ENCODE measurements at places on chromosomes 7 and 10.

- DNase-seq, result no peak
Observed at GRCh38 chr10:124663228-124663627, 81.0 kb downstream of the FAM53B start.

GRCh38 chr10:130200179-130201042 lies 64.2 kb downstream of the GLRX3 start:
- no peak for DNase-seq

DNA sequence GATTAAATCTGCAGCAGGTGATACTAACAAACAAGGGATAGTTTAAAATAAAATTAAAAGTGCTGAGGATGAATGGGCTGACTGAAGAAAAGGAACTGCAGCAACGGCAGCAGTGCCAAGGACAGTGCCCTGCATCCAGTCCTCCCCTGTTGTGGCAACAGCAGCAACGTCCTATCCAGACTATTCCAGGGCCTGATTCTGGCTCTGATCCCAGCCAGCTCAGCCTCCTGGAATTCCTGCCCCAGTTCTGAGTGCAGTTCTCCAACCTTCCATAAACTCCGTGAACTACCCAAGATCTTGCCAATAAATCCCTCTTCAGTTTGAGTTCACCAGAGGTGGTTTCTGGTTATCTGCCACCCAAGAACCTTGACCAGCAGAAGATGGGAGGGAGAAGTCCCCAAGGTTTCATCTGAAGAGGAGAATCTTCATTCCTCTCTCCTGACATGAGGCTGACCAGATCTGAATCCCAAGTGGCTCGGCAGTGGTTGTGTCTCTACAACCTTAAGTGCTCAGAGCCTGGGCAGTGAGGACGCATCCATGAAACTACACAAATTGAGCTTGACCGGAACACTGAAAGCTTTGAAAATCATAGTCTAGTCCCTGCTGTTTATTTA lies 115.8 kb downstream of the SORBS1 start:
- peak; percentile 77 for DNase-seq

GRCh38 chr10:132488231-132488821 lies 49.3 kb upstream of the INPP5A start:
- DNase-seq, result peak; percentile 42

- no peak for DNase-seq
Observed at GRCh38 chr10:120643351-120643750, 186.3 kb downstream of the PLPP4 start.

DNA sequence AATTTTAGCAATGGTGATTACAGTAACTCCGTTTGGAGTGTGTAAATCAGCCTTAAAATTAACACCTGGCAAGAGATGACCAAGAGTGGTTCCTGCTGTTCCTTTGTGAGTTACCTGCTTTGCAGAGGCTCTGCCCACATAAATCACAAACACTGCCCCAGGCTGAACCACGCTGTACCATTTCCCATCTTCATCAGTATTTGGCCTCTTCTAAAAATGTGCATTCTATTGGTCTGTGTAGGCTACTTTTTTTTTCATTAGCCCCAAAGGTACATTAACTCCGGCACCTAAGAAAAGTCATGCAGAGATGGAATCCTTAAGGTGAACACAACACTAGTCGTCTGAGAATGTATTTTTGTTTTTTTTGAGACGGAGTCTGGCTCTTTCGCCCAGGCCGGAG lies 96.1 kb downstream of the PROSER2 start:
- no peak for DNase-seq

GRCh38 chr10:77287647-77288120 lies 349.9 kb downstream of the KCNMA1 start:
- DNase-seq, result no peak

DNA sequence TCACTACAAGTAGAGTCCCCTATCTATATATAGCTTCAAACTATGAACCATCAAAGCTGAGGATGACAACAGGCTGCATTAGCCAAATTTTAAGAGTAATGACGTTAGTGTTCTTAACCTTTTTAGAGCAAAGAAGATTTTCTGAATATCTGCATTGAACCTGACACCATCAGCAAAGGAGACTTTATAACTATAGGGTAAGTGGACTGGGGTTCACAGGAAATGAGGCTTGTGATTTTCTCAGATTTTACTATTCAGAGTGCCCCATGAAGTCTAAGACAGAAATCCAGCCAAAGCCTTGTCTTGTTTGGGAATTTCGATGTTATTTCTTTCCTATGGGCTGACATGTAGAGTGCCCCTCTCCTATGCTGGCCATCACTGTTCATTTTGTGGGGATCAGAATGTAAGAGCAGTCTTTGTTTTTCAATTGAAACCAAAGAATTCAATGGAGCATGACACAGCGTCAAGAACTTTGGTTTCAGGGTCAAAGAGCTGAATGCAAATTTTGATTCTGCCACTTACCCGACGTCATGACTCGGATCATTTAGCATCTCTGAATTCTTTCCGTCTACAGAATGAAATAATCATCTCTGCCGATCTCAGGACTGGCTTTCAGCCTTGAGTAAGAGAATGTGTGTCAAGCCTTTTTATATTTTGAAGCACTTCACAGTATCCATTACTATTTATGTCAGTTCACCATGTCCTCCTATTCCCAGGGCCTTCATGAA lies 52.7 kb downstream of the DENND11 start:
- DNase-seq, result no peak

DNA sequence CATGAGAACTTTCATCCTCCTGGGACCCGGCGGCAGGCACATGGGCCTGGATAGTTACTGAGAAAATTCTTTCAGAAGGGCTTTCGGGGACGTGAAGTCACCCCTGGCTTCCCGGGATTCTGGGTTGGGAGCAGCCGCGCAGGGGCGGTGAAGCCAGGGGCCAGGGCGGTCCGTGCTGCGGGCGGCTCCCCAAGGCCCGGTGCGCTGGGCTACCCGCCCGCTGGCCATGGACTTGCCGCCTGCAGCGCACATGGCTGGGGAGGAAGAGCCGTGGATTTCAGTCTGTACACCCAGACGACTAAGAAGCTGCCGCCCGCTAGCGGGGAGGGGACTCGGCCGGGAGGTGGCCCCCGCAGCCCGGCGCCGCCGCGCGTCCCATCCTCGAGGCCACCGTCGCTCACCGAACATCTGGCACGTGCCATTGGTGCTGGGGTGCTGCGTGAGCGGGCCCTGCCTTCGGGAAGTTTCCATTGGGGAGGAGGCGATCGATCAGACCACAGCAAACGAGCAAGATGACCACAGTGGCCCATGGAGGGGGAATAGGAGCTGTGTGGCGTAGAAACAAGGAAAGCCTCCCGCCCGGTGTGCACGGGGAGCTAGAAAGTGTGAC lies 64.5 kb downstream of the TMEM209 start:
- DNase-seq, result no peak

DNA sequence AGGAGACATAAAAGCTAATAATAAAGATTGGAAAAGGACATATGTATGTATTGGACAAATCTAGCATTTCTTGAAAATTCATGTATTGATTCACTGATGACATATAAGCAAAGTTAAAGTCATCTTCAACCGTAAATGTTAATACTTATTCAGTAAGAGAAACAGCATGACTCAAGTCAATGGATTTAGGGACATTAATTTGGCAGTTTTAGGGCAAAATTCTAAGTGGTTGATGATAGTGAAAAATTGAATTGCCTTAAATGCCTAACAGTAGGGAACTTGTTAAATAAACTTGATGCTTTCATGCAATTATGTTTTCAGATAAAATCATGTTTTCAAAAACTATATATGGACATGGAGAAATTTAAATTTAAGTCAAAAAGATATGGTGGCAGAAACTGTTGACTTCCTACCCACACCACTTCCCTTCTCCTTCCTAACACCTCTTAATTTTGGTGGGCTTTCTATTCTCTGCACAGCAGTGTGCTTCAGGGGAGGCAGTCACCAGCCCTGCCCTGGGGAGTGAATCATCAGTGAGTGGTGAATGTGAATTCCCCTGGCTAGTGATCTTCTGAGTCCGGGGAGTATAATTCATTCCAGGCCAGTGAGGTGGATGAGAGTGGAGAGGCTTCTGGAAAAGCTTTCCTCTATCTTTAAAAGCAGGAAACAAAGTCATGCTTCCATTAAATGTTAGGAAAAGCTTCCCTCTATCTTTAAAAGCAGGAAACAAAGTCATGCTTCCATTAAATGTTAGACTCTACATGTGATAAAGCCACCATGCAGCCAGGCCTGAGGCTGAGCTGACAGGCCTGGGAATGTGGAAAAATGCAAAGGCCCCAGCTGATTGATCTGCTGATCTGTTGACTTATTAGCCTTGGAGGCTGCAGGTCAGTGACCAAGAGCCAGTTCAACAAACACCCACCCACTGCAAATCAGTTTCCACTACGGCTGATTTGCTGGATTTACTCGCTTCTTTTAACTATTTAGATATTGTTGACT lies 25.2 kb upstream of the ITGB1 start:
- DNase-seq, result no peak

GRCh38 chr10:121788115-121788514 lies 139.7 kb downstream of the ATE1 start:
- no peak for DNase-seq

GRCh38 chr10:50936335-50936734 lies 50.9 kb upstream of the A1CF start:
- no peak for DNase-seq

- no peak for DNase-seq
Observed at GRCh38 chr7:72411419-72411818, 719 bp downstream of the CALN1 start.

DNA sequence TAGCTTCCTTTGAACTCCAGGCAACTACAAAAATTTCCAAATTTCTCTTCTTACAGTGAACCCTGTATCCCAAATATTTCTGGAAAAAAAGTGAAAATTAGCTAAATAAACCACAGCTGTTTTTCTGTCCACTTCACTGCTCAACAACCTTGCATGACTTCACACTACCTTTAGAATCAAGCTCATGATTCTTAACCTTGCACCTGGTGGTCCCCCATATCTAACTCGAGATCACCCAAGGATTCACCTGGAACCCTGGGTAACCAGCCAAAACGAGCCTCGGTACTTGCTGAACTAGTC lies 47.5 kb downstream of the PDLIM1 start:
- no peak for DNase-seq

DNA sequence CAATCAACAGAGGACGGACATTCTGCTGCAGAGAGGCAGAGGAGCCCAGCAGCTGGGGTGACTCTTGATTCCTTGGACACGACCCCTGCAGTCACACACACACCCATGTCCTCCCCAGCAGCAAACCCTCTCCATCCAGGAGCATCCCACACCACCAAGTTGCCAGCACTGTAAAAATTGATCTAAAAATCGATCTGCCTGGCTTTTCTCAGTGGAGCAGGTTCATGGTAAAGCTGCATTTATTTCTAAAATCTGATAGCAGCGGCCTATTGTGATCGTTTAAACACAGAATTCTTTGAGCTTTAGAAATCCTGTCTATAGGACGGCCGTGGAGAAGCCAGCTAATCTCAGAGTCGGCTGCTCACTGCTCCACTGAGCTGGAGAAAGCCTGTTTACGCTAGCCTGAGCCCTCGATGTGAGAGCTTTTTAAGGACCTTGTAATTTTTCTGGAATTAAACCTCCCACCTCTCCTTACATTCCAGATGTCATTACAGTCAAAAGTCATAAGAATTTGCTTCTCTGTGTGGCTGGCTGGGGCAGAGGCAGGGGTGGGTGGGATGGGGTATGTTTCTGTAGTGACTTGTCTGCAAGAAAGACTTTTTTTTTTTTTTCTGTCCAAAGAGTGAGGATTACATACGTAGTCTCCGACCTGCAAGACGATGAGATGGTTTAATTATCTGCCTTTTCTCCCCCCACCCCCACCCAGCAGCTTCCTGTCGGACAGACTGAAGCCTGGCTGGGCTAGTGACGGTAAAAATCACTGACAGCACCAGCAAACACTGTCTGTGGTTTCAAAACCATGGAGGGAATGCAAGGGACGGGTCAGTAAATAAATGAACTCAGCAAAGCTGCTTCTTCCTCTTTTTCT lies 31.6 kb downstream of the TRIM8 start:
- peak; percentile 59 for DNase-seq

DNA sequence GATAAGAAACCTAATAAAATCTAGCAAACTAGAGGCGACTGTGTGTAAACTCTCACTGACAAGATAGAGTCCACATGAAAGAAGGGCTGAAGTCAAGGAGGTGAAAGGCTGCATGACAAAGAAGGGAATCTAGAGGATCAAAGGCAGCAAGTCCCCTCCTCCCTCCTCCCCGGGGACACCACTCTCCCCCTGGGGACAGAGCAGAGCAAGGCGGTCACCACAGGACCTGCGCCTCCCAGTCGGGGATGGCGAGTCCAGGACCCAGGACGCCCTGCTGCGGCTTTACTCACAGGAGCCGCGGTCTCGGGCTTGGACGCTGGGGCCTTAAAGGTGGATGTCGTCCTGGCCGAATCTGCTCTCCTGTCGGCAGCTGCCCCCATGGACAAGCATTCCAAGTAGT lies 22.4 kb downstream of the BRI3 start:
- DNase-seq, result no peak

- DNase-seq, result no peak
Observed at GRCh38 chr7:31014826-31015225, 37.3 kb upstream of the ADCYAP1R1 start.

- DNase-seq, result no peak
Observed at GRCh38 chr10:66925896-66926715, at the start of gene LRRTM3. Gene LRRTM3 (plus strand): TSS chr10:66926036.

DNA sequence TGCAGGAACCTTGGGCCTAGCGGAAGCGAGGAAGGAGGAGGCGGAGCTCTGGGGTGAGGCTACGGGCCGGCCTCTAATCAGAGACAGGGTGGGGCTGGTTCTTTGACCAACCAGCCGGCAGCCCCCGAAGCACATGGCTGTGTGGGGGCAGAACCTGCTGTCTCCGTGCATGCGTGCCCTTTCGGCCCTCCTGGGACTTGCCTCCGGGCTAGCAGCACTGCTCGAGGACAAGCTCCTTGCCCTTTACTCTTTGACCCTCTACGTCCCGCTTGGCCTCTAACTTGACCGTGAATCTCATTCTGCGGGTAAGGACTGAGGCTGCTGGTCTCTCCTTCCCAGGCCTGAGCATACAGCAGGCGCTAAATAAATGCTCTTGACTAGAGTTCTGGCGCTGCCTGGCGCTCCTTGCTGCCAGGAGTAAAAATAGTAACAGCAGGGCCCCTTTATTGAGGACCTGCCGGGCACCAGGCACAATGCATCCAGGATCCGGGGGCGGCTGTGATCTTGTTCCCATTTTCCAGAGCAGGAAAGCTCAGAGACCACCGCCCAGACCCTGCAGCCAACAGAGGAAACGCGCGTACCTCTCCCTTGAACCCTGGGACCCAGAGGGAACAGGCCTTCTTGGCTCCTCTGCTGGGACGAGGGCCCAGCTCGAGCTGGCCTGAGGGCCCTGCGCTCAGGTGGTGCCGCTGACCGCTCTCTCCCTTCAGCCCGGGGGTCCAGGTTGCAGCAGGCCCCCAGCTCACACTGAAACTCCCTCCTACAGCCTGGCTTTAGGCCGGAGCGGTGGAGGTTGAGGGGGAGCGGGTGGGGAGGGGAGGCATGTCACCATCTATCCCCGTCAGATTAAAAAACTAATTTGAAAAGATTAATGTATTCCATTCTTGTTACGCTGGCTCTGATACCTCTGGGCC lies 2.7 kb upstream of the COMTD1 start:
- no peak for DNase-seq

DNA sequence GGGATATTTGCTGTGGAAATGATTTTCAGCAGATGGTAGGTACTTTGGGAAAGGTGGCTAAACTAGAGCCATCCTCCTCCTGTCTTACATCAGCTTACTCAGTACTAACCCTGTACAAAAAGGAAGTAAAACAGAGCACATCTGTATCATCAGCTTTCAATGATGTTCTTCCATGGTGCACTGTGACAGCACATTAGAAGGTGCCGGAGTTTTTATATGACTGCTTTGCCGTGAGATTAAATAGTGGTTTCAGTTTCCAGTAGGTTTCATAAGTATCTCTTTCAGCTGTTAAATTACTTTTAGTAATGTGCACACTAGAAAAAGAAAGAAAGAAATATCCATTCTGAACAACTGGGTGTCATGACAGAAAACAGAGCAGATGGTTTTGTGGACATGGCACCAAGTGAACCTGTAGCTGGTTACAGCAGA lies 86.5 kb downstream of the ARID5B start:
- DNase-seq, result no peak
